ENCODE measurements at places on chromosomes 12 and 14. TPM values are rescaled to one million over a fixed set of nuclear protein-coding genes. Genes with fewer than 3 reads are reported as not detected.

DNA sequence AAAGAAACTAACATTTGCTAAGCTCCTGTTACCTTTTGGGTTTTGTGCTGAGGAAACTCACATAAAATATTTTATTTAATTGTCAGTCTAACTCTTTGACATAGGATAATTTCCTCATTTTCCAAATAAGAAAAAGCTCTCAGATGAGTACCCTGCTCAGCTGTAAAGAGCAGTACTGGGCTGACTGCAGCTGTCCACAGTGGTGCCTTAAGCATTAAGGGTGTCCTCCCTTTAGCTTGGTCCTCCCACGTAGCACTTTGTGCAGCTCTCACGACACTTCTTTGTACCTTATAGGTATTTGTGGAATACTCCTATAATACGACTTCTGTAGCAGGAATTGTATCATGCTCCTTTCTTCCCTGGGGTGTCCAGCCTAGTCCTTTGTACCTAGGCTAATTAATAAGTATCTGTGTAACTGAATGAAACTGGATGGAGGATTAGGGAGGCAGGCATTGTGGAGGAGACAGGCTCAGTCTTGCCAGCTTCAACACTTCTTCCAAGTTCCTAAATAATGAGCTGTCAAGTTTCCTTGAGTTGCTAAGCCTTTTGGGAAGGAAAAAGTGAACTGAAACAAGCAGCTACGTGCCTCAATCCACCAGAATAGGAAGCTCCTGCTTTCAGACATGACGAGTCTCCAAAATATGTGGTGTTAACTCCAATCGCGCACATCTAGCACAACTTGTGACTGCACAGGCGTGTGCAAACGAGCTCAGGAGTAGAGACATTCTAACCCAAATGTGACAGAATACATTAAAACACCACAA lies 123.0 kb downstream of the SLC38A4 start:
- no peaks in the 10 kb centered on the region for H3K27me3 ChIP-seq
- no peaks in the 10 kb centered on the region for H3K36me3 ChIP-seq
- peaks cover 25% of the 10 kb centered on the region for H3K4me1 ChIP-seq
- no peak overlapping the region for H3K27ac ChIP-seq

- H3K27ac ChIP-seq = no peak overlapping the region
- peaks cover 2% of the 10 kb centered on the region for H3K36me3 ChIP-seq
- DNase-seq = no peak
Observed at GRCh38 chr12:88122666-88123065, 19.2 kb downstream of the CEP290 start.

GRCh38 chr14:38505221-38505972 lies 249.5 kb upstream of the CLEC14A start:
- no peak overlapping the region for H3K27ac ChIP-seq
- H3K4me1 ChIP-seq = no peaks in the 10 kb centered on the region
- no peaks in the 10 kb centered on the region for H3K36me3 ChIP-seq
- H3K27me3 ChIP-seq = no peaks in the 10 kb centered on the region
- DNase-seq = no peak

The CIROP gene
- not detected for total RNA-seq

DNA sequence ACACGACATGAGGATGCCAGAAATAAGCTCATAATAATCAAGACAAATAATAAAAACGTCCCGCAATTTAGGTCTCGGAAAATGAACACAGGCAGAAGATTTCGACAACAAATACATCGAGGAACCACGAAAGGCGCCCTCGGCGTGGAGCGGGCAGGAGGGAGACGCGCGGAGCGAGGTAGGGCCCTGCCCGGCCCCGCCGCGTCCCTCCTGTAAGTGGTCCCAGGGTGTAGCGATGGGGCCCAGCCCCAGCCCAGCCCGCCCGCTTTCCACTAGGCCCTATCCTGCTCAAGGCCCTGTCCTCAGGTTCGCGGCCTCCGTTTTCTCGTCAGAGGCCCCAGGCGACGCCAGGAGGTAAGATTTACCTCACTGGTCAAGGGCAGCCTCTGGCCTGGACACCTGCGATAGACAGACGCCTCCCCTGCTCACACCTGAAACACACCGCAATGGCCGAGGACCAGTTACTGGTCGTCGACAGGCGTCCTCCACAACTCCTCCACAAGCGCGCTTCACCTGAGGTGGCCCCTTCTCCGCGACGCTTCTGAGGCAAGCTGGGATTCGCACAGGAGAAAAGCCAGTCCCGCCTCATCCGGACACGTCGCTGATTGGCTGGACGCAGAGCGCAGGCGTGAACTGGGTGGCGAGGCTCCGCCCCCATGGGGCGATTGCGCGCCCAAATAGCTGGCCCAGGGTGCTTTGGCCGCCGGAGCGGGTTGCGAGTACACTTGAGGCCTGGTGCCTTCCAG lies at the start of gene SYCP3:
SYCP3 (minus strand) TSS at position 543 of the 746 bp plus-strand sequence. CDS start 1,527 bp downstream, outside the sequence.
- no peaks in the 10 kb centered on the region for H3K4me1 ChIP-seq
- H3K27ac ChIP-seq = no peak within 1 kb of the TSS
- no peak for DNase-seq

The REP15 gene
- 0.64 TPM for total RNA-seq

The PRIMA1 gene
- total RNA-seq = 3.2 TPM

The TGM1 gene
- total RNA-seq = 3.2 TPM

The SOCS2 gene
- total RNA-seq = 2.4 TPM

The CDK2 gene
- 47.5 TPM for total RNA-seq

DNA sequence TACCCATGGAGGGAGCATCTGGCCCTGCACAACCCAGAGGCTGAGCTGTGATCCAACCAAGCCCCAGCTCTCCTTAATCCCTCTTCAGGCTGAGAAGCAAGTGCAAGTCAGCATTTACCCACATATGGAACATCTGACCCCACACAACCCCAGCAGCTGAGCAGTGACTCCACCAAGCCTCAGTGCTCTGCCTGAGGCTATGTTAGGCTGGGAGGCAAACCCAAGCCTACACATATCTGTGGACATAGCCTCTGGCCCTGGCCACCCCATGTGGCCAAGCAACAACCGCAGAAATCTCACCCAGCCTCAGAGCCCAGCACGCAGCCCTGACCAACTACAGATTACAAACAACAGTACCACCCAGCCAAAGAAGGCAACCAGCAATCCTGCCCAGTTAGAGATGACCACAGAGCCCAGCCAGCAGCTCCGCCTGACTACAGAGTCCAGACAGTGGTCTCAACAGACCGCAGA lies 142.8 kb downstream of the NUAK1 start:
- no peaks in the 10 kb centered on the region for H3K27me3 ChIP-seq
- DNase-seq = no peak
- no peak overlapping the region for H3K27ac ChIP-seq
- H3K36me3 ChIP-seq = no peaks in the 10 kb centered on the region
- no peak overlapping the region for H3K4me3 ChIP-seq

DNA sequence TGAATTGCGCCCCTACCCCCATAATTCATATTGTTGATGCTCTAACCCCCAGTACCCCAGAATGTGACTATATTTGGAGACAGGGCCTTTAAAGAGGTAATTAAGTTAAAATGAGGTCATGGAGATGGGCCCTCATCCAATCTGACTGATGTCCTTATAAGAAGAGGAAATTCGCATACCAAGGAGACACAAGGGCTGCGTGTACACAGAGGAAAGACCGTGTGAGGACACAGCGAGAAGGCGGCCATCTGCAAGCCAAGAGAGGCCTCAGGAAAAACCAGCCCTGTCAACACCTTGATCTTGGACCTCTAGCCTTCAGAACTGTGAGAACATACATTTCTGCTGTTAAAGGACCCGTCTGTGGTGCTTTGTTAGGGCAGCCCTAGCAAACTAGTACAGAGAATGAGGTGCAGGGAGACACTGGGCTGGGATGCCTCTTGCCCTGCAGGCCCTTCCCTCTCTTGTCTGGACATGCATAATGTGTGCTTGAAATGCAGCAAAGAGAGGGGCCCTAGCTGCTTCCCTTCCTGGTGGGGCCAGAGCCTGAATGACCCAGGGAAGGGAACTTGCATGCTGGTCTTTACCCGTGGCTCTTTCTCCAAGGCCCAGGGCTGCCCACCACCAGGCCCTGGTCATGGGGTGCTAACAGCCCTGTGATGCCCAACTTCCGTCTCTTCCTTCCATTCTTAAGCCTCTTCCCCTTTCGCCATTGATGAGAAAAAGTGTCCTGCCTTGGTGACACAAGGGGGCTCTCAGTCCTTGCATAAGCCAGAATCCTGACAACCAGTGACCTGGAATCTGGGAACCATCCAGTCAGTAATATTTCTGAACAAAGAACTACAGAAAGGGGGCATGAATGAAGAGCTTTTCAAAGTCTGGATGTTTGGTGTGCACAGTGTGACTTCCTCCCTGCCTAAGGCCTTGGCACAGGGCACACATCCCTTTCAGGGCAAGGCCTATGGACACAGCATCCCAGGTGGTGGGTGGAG lies 50.0 kb upstream of the GPATCH2L start:
- peaks cover 27% of the 10 kb centered on the region for H3K27me3 ChIP-seq
- H3K36me3 ChIP-seq = no peaks in the 10 kb centered on the region
- no peaks in the 10 kb centered on the region for H3K4me1 ChIP-seq
- H3K4me3 ChIP-seq = no peak overlapping the region
- DNase-seq = peak; percentile 8

The TMPO gene
- total RNA-seq = 167 TPM

DNA sequence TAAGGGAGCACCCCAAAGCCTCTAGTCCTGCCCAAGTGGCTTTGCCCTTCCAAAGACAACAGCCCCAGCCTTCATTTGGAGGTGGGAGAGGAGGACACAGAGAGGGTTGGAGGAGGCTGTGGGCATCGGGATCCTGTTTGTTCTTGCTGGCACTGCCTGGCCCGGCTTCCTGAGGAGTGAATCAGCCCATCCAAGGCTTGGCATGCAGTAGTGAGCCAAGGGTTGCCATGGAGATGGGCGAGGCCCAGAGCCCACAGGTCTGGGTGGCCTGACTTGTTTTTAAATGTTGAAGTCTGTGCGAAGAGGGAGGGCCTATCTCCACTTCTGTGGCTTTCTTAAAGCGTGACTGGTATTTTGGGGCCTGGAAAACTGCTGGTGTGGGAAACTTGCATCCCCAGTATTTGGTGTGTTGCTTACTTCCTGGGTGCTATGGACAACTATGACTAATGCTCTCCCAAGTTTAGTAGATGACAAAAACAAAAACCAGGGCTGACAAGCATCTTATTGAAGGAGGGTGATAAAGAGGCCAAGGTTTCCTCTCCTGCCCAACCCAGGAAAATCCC lies 15.8 kb downstream of the CD9 start:
- H3K4me3 ChIP-seq = no peak overlapping the region
- peaks cover 3% of the 10 kb centered on the region for H3K27me3 ChIP-seq
- no peaks in the 10 kb centered on the region for H3K36me3 ChIP-seq
- H3K27ac ChIP-seq = no peak overlapping the region
- peaks cover 28% of the 10 kb centered on the region for H3K4me1 ChIP-seq
- no peak for DNase-seq

The NR1H4 gene
- total RNA-seq = 147 TPM

The PPFIBP1 gene
- total RNA-seq = 32.0 TPM

DNA sequence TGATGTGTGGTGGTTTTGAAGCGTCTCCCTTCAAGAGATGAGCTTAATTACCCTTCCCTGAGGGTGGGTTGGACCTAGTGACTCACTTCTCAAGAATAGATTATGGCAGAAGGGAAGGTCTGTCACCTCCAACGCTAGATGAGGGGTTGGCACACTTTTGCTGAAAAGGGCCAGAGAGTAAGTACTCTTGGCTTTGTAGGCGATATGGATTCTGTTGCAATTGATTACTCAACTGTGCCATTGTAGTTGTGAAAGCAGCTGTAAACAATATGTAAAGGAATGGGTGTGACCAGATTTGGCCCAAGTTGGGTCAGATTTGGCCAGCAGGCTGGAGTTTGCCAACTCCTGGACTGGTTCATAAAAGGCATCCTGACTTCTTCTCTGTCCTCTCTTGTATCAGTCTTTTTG lies 53.3 kb downstream of the SMIM41 start:
- H3K4me3 ChIP-seq = no peak overlapping the region
- no peak overlapping the region for H3K27ac ChIP-seq
- no peaks in the 10 kb centered on the region for H3K4me1 ChIP-seq
- H3K36me3 ChIP-seq = no peaks in the 10 kb centered on the region
- peaks cover 6% of the 10 kb centered on the region for H3K27me3 ChIP-seq

GRCh38 chr14:85566603-85567002 lies 36.7 kb downstream of the FLRT2 start:
- H3K4me3 ChIP-seq = no peak overlapping the region
- H3K27me3 ChIP-seq = no peaks in the 10 kb centered on the region
- DNase-seq = no peak
- H3K4me1 ChIP-seq = no peaks in the 10 kb centered on the region

DNA sequence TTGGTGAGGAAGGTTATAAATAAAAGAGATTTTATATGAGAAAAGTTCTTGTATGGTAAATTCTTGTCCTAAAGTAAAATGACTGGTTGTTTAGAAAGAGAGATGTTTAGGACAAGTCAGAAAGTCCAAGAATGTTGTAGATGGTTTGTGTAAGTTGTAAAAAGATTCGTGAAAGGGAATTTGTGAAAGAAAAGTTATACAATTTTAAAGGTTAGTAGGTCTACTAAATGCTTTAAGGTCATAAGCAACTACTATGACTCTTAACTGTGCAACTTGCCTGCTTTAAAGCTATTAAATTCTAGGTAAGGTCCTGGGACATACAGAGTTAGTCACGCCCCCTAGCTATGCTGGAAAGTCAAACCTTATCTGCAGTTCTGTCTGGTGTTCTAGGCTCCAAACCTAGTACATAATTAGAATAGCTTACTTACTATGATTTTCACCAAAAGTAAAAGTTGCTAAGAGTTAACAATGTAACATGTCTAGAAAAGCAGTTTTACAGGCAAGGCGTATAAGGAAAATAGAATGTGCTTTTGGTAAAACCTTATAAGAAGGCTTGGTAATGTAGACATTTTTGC lies 11.2 kb upstream of the DHRS2 start:
- no peaks in the 10 kb centered on the region for H3K36me3 ChIP-seq
- peaks cover 30% of the 10 kb centered on the region for H3K4me1 ChIP-seq
- no peak overlapping the region for H3K4me3 ChIP-seq
- no peak overlapping the region for H3K27ac ChIP-seq
- no peak for DNase-seq

GRCh38 chr12:62846491-62846890 lies 88.5 kb downstream of the PPM1H start:
- H3K4me3 ChIP-seq = no peak overlapping the region
- DNase-seq = no peak
- peaks cover 50% of the 10 kb centered on the region for H3K4me1 ChIP-seq
- no peaks in the 10 kb centered on the region for H3K36me3 ChIP-seq
- no peak overlapping the region for H3K27ac ChIP-seq

DNA sequence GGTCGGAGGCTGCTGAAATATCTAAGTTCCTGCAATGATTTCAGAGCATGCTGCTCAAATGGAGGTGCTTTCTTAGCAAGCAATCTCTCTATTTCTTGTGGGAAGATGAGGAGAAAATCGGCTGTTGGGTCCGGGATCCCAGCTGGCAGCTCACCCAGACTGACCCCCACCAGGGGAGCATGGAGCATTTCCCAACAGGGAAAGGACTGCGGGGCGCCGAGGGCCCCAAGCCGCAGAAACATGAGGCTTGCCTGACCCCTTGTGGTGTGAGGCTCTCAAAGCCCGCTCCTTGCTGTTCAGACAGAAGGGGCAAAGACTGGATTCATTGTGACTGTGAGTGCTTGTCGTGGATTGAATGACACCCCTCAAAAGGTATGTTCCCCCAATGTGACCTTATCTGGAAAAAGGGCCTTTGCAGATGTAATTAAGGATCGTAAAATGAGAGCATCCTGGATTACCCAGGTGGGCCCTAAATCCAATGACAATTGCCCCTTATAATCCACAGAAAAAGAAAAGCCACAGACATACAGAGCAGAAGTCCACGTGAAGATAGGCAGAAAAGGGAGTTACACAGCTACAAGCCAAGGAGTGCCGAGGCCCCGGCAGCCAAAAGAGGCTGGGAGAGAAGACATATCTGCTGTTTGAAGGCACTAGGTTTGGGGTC lies 116.3 kb upstream of the VASH1 start:
- H3K27ac ChIP-seq = no peak overlapping the region
- no peaks in the 10 kb centered on the region for H3K36me3 ChIP-seq
- no peak overlapping the region for H3K4me3 ChIP-seq
- no peaks in the 10 kb centered on the region for H3K4me1 ChIP-seq
- DNase-seq = peak; percentile 30

Measured in HepG2 (cell line).